ENCODE measurements at places on chromosomes 6 and 20. TPM values are rescaled to one million over a fixed set of nuclear protein-coding genes. Genes with fewer than 3 reads are reported as not detected.

The PACRG gene
- polyA plus RNA-seq = 3.8 TPM

The RAB44 gene
- polyA plus RNA-seq = 0.26 TPM

The RBM12 gene
- 19.6 TPM for polyA plus RNA-seq

The HSPA1L gene
- polyA plus RNA-seq = 1.2 TPM

The HLA-DQB2 gene
- polyA plus RNA-seq = 0.74 TPM

The KCNG1 gene
- 0.14 TPM for polyA plus RNA-seq

The DEF6 gene
- 15.9 TPM for polyA plus RNA-seq

The NR2E1 gene
- polyA plus RNA-seq = not detected

The RNF39 gene
- polyA plus RNA-seq = 1.3 TPM

The FNDC1 gene
- polyA plus RNA-seq = 0.23 TPM

The EMILIN3 gene
- polyA plus RNA-seq = 0.12 TPM

The SOX18 gene
- polyA plus RNA-seq = 31.7 TPM

The FOXF2 gene
- polyA plus RNA-seq = 8.3 TPM

The ACTL10 gene
- polyA plus RNA-seq = 1.3 TPM

The TFAP2C gene
- polyA plus RNA-seq = 2.6 TPM

The CLPSL2 gene
- polyA plus RNA-seq = not detected

The AVP gene
- not detected for polyA plus RNA-seq

The HLA-DQB1 gene
- polyA plus RNA-seq = 1,148 TPM

The TBXT gene
- polyA plus RNA-seq = not detected

The GTSF1L gene
- polyA plus RNA-seq = not detected

The SIRPB1 gene
- 25.2 TPM for polyA plus RNA-seq

The NKAPL gene
- 1.4 TPM for polyA plus RNA-seq

The LCA5 gene
- polyA plus RNA-seq = 2.4 TPM

The HDGFL1 gene
- not detected for polyA plus RNA-seq

The OR12D3 gene
- not detected for polyA plus RNA-seq

The BHLHE23 gene
- not detected for polyA plus RNA-seq

The CST4 gene
- polyA plus RNA-seq = not detected

The DSP gene
- polyA plus RNA-seq = 8.6 TPM

The TNF gene
- 1.6 TPM for polyA plus RNA-seq

The TMC2 gene
- 0.15 TPM for polyA plus RNA-seq

The PRL gene
- polyA plus RNA-seq = 0.17 TPM

The HCK gene
- polyA plus RNA-seq = 304 TPM

The MAVS gene
- 24.0 TPM for polyA plus RNA-seq

The LHFPL5 gene
- not detected for polyA plus RNA-seq

The SDHAF4 gene
- 21.8 TPM for polyA plus RNA-seq

The BPIFB1 gene
- polyA plus RNA-seq = 333 TPM

The MAS1 gene
- polyA plus RNA-seq = 0.02 TPM

The WFDC5 gene
- polyA plus RNA-seq = 0.57 TPM

The MYO6 gene
- polyA plus RNA-seq = 15.6 TPM

The CDC5L gene
- 9.5 TPM for polyA plus RNA-seq

The EPPIN gene
- polyA plus RNA-seq = 0.13 TPM

The EDN3 gene
- 0.12 TPM for polyA plus RNA-seq

The PPDPF gene
- 540 TPM for polyA plus RNA-seq

The AK9 gene
- 4.1 TPM for polyA plus RNA-seq

The CEP43 gene
- polyA plus RNA-seq = 8.6 TPM

The FOXA2 gene
- polyA plus RNA-seq = 24.8 TPM

The CDSN gene
- polyA plus RNA-seq = 0.10 TPM

The MOG gene
- polyA plus RNA-seq = not detected

The E2F1 gene
- 4.2 TPM for polyA plus RNA-seq

The ASIP gene
- polyA plus RNA-seq = 0.15 TPM

The CTAGE9 gene
- not detected for polyA plus RNA-seq

The TRIM40 gene
- not detected for polyA plus RNA-seq

The OR2J3 gene
- polyA plus RNA-seq = not detected

The TASP1 gene
- 5.0 TPM for polyA plus RNA-seq

All from lung (tissue), 17 donors.